ENCODE measurements at places on chromosomes 1 and 21. TPM values are rescaled to one million over a fixed set of nuclear protein-coding genes. Genes with fewer than 3 reads are reported as not detected.

DNA sequence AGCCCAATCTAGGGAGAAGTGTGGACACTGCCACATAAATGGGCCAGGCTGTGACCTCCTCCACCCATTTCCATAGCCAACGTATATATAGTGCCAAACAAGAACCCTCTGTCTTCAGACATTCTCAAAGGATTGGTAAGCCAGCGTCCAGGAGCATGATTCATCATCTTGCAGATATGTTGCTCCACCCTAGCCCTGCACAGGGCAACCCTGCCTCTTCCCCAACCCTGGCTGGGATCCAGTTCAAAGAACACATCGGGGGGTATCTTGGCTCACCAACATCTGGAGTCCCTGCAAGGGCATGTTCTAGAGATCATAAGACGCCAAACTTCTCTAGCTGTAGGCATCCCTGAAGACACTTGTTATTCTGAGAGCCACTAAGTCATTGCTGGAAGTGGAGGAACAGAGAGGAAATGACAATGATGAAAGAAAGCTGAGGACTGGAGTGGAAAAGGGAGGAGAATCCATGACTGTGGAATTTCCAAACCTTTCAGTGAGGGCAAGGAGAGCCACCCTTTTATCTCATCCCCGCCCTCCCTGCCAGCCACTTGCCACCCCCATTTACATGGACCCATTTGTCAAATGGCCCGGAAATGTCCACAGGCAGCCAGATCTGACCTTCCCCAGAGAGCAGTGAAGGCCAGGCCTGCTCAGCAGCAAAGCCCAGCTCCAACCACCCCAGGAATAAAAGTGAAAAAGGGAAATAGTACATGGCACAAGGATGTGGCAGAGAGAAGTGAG, 144.1 kb upstream of the CTTNBP2NL start:
- DNase-seq = no peak

GRCh38 chr1:39653546-39654031, 14.1 kb upstream of the HEYL start:
- DNase-seq = peak; percentile 93

C1orf105 gene
- total RNA-seq = not detected

PLA2G2A gene
- total RNA-seq = 43.2 TPM

GRCh38 chr1:193111641-193112090, 6.5 kb upstream of the GLRX2 start:
- peak; percentile 47 for DNase-seq

APOBEC4 gene
- total RNA-seq = not detected

LRRC39 gene
- 0.45 TPM for total RNA-seq

ADAMTS1 gene
- 119 TPM for total RNA-seq

- DNase-seq = no peak
Observed at GRCh38 chr1:107486349-107486748, 345.5 kb downstream of the NTNG1 start.

- peak; percentile 68 for DNase-seq
Observed at GRCh38 chr1:98325646-98326440, 335.7 kb upstream of the SNX7 start.

GRCh38 chr21:17495680-17496079, 17.2 kb upstream of the CXADR start:
- DNase-seq = no peak

- DNase-seq = peak; percentile 86
Observed at GRCh38 chr1:32900956-32901822, at the start of gene TMEM54. Gene TMEM54 (minus strand): TSS chr1:32901389. CDS start chr1:32901238, 151 bp downstream.

DNA sequence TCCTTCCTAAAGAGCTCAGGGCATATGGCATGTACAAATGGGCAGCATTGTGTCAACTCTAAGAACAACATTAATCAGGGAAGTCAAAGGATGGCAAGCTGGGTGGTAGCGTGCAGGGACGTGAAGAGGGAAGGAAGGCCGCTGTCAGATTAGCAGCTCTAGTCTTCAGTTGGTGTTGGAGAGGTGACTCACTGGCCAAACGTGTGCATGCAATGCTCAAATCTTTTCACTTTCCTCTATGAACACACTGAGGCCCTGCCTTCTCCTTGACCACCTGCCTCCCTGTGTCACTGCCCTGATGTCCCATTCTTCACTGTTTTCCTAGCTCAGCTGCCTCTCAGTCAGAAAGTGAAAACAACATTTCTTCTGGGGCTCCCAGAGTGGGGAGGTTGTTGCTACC, 5.9 kb upstream of the PIGR start:
- DNase-seq = peak; percentile 43

DNA sequence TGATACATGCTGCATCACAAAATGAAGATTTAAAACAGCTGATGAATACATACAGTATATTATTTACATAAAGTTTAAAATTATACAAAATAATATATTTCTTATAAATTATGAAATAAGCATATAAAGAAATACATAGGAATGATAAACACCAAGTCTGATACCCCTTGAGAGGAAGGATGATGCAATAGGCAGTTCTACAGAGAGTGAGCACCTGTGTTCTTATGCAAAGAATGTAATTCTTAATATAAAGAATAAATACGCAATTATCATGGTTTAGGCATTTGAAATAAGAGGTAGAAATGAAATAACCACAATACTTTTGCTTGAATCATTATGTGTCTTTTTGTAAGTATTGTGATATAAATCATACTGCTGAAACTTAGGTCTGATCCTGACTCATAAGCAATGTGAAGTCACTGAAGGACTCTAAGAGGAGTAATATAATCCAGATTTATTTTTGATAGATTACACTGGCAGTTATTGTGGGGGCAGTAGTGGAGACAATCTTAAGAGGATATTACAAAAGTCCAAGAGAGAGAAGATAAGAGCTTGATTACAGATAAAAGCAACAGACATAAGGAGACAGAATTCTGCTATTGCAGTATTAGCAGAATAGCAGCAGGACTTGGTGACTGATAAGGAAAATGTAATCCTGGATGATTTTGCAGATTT, 39.0 kb downstream of the TTLL7 start:
- DNase-seq = no peak

DNA sequence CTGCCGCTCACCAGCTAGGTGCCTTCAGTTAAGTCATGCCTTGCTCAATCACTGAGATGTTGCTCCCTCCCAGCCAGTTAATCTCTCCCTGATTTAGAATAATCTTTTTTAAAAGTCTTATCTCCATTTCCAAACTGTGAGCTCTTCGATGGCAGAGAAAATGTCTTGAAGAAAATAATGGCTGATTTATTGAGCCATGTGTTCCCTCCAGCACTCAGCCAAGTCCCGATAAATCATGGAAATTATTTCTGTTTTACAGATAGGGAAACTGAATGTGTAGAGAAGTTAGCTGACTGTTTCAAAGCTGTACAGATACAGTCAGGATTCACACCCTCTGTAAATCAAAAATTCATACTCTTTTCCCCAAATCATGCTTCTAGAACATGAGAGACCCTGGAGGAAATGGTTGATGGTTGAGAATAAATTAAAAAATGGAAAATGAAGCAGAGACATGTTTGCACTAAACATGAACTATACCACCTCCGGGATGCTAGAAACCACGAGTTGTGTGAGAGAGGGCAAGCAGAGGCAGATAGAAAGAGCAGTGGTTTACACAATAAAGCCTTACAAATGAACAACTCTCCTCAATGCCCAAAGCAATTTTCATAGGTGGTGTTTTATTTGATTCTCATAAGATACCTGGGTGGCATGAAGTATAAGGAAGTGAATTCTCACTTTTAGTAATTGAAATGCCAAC, 376.4 kb downstream of the PLPP3 start:
- DNase-seq = no peak

ARHGEF11 gene
- total RNA-seq = 44.9 TPM

SRRM1 gene
- total RNA-seq = 147 TPM

OR2M7 gene
- total RNA-seq = not detected

DNA sequence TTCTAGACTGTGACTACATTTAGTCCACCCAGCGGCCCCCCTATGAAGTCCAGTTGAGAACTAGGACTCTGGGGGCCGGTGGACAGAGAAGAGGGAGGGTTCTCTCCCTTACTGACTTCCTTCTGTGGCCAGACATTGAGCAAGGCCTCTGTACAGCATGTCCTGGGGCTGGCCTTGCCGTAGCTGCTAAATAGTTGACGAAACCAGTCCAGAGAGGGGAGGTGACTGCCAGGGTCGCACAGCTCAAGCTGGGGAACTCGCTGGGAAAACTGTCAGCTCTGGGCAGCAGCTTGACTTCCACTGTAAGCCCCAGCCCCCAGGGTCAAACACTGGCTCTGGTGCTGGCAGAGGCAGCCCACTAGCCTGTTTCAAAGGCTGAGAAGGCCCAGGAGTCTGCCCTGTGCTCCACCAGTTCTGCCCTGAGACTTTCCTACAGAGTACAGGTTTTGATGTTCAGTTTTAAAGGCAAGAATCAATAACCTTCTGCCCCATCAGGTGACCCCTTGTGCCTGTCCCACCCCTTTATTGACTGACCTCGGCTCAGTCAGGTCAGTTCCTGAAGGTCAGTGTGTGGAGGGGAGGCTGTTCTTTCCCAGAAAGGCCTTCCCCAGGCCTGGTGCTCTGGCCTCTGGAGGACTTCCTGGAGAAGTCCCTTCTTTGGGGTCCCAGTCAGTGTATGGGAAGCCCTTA, 14.1 kb downstream of the PCSK9 start:
- no peak for DNase-seq

ETV3L gene
- total RNA-seq = not detected

DNA sequence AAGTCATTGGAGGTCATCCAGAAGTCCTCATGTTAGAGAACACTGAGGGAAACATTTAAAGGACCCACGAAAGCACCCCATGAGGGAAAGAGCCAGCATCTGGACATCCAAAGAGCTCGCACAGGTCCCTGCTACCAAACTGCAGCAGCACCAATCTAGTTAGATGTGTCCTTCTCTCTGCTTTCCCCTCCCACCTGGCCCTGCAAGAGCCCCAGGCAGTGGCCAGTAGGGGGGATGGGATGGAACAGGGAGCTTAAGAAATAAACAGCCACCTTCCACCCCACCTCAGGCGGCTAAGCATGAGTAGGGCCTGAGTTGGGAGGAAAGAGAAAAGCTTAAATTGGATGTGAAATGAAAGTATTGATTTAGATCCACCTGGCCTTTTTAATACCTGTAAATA, 175.9 kb upstream of the KCND3 start:
- DNase-seq = no peak

DNA sequence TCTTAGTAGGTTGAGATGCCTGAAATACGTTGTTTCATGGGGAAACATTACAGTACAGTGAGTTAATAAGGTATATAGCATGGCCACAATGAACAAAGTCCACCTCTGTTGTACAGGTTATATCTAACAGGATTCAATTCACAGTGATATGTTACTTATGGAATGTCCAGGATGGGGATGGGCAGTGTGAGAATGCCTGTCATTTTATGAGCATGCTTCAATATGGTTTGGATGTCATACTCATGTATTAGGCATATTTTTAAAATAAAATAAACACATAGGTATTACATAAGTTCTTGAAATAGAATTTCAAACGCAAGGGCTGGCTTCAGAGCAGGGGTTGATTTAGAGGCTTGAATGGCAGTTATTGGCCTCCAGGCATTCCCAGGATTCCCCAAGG, 6.1 kb upstream of the PHLDA3 start:
- no peak for DNase-seq

GRCh38 chr1:74193908-74194307, 4.1 kb downstream of the LRRIQ3 start:
- no peak for DNase-seq

SPATA17 gene
- total RNA-seq = 2.3 TPM

- no peak for DNase-seq
Observed at GRCh38 chr21:17829472-17829871, 10.3 kb upstream of the C21orf91 start.

DNA sequence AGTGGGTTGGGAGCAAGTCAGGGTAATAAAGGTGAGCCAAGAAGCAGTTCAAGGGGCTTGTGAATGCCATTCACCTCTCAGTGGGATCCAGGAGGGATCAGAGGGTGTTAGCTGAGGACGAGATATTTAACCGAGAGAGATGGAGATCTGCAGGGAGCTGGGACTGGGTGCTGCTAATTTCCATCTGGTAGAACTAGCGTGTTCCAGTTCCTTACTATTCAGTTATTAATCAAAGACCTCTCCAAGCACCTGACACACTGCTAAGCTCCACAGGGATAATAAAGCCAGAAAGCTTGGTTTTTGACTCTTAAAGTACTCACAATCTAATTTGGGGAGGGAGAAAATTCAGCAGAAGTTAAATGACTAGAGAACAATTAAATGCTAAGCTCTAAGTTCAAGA, 57.7 kb downstream of the ALG14 start:
- DNase-seq = no peak

AADACL4 gene
- total RNA-seq = not detected

DNA sequence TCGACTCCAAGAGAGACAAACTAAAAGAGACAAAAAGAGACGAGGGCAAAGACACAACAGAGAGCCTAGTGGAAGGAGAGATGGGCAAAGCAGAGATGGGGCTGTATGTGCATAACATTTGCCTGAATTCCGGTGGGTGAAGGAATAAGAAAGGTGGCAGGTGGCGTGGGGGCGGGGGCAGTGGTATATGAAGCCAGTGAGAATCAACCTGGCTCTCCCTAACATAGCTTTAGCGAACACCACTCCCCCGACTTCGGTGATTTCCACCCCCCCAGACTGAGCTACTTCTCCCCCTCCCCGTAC, 1.1 kb downstream of the INKA2 start:
- DNase-seq = no peak

- DNase-seq = no peak
Observed at GRCh38 chr1:107990606-107991005, 25.6 kb upstream of the VAV3 start.

SPRR1B gene
- total RNA-seq = not detected

Measured in stomach (tissue), 19 donors.